Adipocyte (in vitro differentiated cells): ENCODE measurements at places on chromosomes 5 and 9.

DNA sequence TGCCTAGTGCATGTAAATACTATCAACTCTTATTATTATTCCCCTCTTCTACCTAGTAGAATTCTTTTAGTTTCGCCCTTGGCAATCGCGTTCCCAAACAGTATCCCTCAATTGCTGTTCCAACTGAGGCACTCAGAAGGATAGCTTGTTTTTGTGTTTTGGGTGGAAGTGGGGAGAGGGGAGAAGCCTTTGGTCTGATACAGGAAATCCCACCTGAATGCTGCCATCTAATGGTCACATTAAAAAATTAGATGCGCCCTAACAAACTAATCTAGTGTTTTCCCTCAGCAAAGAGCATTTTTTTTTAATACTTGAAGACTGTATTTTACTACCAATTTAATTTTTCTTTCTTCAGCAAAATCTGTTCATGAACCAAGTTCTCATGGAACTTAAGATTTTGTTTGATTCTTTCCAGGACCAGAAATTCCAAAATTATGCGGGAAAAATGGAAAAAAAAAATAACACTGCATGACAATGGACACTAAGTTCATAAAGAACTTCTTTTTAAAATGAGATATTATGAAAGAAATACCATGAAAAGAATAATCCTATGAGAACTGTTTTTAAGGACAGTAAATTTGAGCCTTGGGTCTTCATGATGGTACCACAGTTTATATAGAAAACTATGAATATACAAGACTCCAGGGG, 22.2 kb upstream of the GLDC start:
- peak; percentile 73 for DNase-seq

DNA sequence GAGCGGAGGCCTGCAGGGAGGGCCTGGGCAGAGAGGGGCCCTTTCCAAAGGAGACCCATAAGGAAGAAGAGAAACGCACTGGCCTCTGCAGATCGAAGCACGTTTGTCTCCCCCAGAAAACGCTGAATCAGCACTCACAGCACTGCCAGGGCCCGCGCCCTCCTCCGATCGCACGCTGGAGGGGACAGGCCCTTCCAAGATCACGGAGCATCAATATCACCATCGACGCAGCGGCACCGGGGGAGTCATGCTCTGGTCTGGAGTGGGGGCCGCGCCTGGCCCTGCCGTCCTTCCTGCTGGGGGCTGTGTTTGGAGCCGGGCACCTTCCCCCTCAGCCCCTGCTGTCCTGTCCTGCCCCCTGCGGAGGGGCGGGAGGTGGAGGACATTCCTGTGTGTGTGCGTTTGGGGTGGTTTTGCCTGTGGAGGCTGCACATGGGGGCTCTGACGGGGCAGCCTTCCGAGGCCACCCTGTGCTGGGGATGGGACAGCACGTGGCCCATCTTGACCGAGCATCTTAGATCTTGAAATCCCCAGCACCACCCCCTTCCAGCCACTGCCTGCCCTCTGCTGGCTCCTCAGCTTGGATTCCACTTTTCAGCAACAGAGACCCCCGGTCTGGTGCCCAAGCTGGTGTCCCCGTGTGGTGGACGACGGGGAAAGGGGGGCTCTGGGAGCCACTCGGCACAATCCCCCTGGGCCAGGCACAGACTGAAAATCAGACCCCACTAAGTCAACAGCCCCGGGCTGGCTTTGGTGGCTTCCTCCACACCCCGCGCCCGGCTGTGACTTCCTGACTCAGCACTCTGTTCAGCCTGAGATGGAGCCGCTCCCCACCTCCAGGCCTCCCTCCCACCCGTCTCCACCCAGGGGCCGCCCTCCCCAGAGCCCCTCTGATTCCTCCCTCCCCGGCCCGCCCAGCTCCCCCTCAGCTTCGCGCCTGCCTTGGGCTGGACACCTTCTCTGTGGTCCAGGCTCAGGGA, 8.3 kb downstream of the TMEM250 start:
- peak; percentile 48 for DNase-seq

DNA sequence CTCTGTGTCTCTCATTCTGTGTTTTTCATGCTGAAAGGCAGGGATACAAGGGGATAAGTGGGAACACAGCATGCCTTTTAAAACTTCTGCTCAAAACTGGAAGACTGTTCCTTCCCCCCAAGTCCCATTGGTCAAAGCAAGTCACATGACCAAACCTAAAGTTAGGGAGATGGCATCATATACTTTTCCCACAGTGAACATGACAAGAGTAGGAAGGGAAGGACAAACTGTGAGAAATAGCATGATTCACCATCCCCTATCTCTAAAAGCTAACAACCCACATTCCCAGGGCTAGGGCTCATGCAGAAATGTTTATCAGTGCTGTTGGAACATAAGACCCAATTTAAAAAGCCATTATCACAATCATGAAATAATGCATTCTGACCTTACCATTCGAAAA, 24.2 kb upstream of the SHISAL2B start:
- peak; percentile 40 for DNase-seq

DNA sequence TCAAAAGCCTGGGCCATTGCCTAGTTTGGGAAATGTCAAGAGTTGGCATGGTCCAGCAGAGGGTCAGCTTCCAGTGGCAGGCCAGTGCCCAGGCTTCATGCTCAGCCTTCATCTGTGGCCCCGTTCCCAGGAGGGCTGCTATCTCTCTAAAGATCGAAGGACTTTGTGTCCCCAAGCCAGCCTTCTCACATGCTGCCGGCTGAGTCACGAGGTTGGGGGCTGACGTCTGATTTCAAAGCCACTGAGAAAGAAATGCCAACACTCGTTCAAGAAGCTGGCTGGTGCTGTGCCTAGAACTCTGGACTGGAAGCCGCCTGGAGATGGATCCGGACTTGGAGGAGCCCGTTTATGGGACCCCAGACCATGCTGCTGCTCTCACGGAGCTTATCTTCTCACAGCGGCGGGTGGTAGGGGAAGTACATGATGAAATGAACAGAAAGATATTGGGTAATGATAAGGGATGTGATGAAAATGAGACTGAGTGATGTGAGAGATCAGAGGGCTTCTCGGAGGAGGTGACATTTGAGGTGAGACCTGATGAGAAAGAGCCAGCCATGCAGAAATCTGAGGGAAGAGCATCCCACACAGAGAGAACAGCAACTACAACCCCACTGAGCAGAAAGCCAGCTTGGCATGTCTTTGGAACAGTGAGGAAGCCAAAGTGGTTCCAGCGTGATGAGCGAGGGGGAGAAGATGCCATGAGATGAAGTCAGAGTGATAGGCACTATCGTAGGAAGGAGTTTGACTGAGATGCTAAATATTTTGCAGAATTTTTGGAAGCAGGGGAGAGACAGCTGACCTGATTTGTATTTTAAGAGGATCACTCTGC, 54.9 kb upstream of the BOD1 start:
- DNase-seq, result peak; percentile 24

- DNase-seq, result no peak
Observed at GRCh38 chr5:14771972-14772371, 99.6 kb downstream of the ANKH start.

DNA sequence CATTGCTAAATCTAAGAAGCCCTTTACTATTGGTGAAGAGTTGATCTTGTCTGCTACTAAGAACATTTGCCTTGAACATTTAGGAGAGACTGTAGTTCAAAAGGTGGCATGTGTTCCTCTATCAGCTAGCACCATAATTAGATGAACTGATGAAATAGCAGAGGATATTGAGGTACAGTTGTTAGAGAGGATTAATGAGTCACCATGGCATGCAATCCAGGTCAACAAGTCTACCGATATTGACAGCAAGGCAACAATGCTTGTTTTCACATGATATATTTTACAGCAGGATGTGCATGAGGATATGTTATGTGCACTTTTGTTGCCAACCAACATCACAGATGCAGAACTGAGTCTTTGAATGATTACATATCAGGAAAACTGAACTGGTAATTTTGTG, 134.3 kb upstream of the CDH9 start:
- DNase-seq, result no peak

- DNase-seq, result no peak
Observed at GRCh38 chr9:18793122-18793521, 239.9 kb downstream of the SAXO1 start.

DNA sequence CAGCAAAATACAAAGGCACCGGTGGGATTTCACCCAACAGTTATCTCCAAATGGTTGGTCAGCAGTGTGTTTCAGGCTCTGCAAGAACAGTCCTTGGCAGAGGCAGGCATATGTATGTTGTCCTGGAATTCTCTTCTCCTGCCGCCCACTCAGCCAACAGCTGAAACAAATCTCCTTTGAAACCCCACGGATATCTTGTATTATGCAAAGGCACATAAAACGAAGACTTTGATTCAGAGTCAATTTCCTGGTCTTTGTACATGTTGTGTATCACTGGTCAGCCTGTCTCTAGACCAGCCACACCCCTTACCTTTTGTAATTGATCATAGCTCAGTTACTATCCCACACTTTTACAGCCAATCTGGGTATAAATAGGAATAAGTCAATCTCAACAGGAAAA, 29.2 kb downstream of the FREM1 start:
- DNase-seq, result no peak

- peak; percentile 18 for DNase-seq
Observed at GRCh38 chr5:103561685-103562452, 720 bp downstream of the NUDT12 start.

- no peak for DNase-seq
Observed at GRCh38 chr9:99076483-99077171, 28.3 kb upstream of the TGFBR1 start.

- DNase-seq, result peak; percentile 86
Observed at GRCh38 chr5:114249823-114250222, 112.0 kb upstream of the KCNN2 start.

DNA sequence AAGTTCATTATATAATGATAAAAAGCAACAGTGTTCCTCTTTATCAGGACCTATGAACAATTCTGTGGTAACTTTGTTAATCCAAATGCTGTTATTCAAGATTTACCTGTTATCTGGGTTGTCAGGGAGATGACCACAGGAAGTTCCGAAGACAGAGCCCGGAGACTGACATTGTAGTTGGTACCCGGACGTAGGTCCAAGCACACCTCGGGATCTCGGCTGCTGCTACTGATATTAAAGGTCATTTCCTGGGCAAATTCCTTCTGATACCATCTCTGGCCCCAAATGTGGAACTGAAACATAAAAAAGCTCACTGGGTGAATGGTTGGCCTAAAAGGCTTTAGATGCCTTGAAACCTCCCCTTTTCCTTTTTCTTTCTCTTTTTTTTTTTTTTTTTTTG, 96.7 kb downstream of the SUSD1 start:
- DNase-seq, result no peak

- no peak for DNase-seq
Observed at GRCh38 chr5:10445352-10445751, 3.7 kb downstream of the ROPN1L start.

DNA sequence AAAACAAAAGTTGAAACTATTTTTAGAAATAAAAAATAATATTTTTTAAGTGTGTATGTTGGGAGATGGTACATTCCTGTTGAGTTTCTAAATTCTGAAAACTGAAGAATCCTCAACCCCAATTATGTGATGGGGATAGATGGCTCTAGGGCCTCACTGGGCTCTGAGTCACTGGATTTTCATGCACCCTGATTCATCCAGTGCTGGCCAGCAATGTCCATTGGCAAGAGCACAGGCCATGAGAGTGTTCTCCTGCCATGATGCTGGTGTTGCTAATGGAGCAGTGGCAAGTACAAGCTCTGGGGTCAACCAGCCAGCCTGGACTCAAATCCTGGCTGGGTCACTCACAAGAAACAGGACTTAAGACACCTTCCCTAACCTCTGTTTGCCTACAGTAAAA, 23.3 kb downstream of the SMIM23 start:
- peak; percentile 30 for DNase-seq

DNA sequence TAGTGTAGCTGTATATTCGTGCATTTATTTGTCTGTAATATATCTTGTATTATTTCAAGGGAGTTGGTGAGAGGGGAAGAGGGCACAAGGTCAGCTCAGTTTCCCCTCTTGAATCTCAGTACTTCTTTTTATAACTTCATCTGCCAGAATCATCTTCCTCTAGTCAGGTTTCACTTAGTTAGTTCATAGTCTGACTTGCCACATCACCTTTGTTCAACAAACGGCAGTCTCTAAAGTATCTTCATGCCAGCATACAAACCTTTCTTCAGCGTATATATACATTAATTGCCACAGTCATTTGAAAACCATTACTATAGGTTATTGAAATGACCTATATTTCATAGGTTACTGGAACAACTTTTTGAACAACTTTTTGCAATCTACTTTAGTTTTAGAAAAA, 1.6 kb downstream of the ECM2 start:
- DNase-seq, result no peak

DNA sequence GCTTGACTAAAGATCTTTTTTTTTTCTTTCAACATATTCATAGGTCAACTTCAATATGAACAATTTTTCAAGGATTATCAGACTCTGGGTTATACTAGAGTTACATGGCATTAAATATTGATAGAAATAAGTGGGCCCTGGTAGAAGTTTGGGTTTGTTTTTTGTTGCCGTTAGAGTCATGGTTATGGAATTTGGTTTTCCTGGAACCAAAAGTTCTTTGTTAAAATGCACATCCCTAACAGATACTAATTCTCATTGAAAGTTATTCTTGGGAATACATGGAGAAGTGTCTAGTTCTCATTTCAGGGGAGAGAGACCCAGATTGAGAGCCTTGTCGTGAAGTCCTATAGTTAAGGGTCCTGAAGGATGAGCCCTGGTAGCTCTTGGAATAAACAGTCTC, 124.9 kb downstream of the FGF1 start:
- DNase-seq, result no peak

DNA sequence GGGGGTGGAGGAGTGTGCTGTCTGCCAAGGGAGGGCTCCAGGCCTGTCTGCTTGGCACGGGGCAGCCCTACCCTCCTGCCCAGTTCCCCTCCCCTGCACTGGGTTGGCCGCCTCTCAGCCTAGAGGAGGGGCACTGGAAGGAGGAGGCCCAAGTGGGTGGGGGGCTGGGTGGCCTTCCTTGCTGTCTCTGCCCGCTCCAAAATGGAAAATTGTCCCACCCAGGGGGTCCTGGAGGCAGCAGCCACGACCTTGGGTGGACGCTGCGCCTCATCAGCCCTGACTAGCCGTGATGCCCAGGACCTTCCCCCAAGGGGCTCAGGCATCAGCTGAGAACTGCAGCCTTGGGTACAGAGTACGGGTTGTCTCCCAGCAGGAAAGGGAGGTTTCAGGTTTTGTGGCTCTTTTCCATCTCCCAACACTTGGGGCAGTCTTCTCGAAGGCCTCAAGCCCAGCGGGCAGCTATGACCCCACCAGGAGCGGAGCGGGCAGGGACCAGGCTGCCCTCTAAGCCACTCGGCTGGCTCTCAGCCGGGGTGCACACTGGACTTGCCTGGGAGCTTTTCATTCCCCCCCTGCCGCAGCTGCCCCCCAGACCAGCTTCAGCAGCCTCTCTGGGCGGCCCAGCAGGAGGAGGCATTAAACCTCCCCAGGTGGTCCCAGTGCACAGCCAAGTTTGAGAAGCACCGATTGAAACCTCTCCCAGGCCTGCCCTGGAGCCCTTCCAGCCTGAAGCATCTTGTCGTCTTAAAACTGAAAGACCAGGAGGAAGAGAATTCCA, 20.6 kb downstream of the NTNG2 start:
- DNase-seq, result no peak

DNA sequence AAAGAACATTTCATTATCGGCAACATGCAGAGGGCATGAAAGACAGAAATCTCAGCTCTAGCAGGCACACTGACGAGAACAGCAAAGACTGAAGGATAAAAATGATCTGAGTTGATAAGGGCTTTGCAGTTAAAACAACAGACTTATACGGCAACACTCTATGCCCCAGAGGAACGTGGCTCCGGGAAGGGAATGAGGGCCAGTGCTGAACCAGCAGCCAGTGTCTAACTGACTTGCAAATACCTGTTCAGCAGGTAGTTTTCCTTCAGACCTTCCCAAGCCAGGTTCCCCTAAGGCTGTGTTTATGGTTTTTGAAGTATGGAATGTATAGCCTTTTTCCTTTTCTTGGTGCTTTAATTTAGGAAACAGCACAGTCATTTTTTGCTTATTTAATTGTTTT, 121.3 kb upstream of the CDH18 start:
- no peak for DNase-seq

GRCh38 chr5:94391996-94392395, 226.4 kb downstream of the KIAA0825 start:
- DNase-seq, result no peak
